ENCODE measurements at places on chromosomes 3 and 15.

DNA sequence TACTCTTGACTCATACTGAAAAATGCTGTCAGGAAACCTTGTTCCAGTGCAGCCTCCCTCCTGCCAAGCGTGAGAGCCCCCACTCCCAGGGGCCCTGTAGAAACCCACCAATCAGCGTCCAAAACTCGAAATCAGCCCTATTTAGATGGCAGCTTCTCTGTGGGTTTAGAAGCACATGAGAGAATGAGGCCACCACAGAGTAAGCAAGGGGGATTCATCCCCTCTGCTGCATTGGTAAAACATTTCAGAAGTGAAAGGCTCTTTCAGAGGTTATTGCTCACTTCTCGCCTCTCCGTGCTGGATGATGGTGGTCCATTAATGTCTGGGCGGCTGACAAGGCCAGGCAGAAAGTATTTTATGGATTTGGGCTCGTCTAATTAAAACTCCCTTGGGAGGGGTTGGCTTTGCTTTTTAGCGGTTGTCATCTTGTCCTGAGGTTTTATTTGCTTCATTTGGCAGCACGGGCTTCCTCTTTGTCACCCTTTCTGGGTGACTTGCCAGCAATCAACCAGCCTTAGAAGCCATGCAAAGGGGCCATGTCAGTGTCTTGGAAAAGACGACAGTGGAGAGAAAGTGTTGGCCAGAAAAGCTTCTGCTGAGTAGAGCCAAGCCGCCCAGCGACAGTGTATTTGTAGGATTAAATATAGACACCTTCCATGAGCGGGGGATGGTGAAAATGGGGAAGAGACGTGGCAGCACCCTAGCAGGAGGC is 145.5 kb downstream of the ATP10A start:
- no peak for DNase-seq

- DNase-seq: no peak
These were observed 163.6 kb downstream of the ITPR1 start for GRCh38 chr3:4656626-4657328.

- DNase-seq: no peak
These were observed 20.5 kb upstream of the CCDC54 start for GRCh38 chr3:107356706-107357105.

GRCh38 chr15:85749261-85750151 is 45.2 kb downstream of the KLHL25 start:
- DNase-seq: no peak

DNA sequence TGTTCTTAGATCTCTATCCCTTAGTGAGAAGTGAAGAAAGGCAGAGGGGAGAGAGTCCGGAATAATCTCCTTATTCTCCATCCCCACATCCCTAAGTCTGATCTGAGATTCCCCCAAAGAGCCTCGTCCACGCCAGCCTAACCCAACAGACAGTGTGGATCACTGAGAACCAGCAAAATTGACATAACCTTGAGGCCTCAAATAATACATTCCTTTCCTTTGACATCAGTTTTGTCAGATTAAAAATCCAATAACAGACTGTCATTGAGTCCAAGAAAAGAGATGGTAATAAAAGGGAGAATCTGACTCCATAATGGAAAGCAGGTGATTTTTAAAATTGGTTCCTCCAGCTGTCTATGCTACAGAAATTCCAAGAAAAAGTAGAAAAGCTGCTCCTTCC is 7.7 kb upstream of the SIAH2 start:
- DNase-seq: no peak
